Glutamatergic neuron (in vitro differentiated cells): ENCODE measurements at places on chromosomes 11 and 22. TPM values are rescaled to one million over a fixed set of nuclear protein-coding genes. Genes with fewer than 3 reads are reported as not detected.

FOSL1 gene
- not detected for total RNA-seq

DNA sequence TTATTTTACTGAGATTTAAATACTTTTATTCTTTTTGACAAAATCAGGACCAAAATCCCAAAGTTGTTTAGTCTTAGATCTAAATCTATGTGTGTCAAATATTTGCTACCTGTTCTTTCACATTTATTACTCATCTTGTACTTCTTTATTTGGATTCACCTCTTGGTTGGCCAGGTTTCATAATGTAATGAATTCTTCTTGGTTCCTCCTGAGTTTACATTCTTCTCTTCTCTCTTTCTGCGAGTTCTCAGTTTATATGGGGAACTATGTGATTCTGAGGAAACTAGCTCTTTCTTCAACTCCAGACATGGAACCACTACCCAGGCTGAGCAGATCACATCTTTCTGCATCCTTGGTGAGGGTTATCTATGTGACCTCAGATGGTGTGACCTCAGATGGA, 50.2 kb downstream of the EHF start:
- H3K36me3 ChIP-seq: no peaks in the 10 kb centered on the region
- H3K4me1 ChIP-seq: no peaks in the 10 kb centered on the region
- no peaks in the 10 kb centered on the region for H3K27me3 ChIP-seq
- no peak overlapping the region for H3K27ac ChIP-seq

GRCh38 chr22:23754980-23755636, 883 bp upstream of the VPREB3 start:
- H3K36me3 ChIP-seq: no peaks in the 10 kb centered on the region
- H3K4me1 ChIP-seq: peaks cover 2% of the 10 kb centered on the region
- no peak overlapping the region for H3K27ac ChIP-seq
- no peak overlapping the region for H3K4me3 ChIP-seq
- DNase-seq: no peak

DNA sequence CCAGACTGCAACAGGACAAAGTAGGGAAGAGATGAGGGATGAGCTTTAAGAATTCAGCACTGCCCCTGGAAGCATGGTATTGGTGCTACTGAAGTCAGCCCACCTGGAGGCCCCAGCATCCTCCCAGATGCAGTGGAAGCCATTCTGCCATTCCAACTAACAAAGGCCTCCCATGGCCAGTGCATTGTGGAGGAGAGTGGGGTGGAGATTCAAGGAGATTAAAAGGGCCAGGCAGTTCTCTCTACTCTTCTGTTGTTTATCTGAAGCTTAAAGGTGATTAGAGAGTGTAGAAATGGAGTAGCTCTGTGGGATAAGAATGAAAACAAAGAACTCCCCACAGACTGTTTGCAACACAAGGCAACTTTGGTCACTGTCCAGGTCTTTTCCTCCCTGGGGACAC, 24.1 kb upstream of the TSKU start:
- H3K36me3 ChIP-seq: no peaks in the 10 kb centered on the region
- H3K27me3 ChIP-seq: peaks cover 5% of the 10 kb centered on the region
- H3K4me3 ChIP-seq: no peak overlapping the region
- DNase-seq: no peak

DNA sequence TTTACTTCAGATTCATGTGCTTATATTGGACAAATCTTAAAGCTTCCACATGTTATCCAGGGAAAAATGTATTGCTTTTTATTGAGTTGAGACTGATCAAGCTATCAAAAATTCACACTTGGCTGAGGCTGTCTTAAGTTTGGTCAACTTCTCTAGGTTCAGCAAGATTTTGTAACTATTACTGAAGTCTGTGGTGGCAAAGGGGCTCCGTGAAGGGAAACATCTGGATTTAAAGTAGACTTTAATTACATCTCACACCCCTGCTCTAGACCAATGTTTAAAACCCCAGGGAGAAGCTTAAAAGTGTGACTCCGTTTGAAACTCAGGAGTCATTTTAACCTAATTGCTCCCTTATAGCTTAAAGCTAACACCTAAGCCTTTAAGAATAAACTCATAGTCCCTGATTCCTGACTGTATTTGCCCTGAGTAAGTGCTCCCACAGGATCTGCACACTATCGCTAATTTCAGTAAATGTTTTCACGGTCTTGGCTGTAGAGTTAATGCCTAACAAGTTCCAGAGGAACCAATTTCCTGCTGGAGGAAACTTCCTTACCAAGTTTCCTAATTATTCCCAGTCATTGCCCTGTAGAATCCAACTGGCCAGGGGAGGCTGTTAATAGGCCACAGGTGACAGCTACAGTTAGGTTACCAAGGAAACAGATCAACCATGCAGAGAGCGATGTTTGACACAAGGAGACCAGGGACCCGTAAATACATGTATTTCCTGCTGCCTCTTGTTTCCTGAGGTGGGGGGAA, 40.5 kb downstream of the OR10A6 start:
- H3K27ac ChIP-seq: no peak overlapping the region
- no peaks in the 10 kb centered on the region for H3K4me1 ChIP-seq
- DNase-seq: no peak

TBX1 gene
- total RNA-seq: 2.4 TPM

C11orf86 gene
- total RNA-seq: not detected

DNA sequence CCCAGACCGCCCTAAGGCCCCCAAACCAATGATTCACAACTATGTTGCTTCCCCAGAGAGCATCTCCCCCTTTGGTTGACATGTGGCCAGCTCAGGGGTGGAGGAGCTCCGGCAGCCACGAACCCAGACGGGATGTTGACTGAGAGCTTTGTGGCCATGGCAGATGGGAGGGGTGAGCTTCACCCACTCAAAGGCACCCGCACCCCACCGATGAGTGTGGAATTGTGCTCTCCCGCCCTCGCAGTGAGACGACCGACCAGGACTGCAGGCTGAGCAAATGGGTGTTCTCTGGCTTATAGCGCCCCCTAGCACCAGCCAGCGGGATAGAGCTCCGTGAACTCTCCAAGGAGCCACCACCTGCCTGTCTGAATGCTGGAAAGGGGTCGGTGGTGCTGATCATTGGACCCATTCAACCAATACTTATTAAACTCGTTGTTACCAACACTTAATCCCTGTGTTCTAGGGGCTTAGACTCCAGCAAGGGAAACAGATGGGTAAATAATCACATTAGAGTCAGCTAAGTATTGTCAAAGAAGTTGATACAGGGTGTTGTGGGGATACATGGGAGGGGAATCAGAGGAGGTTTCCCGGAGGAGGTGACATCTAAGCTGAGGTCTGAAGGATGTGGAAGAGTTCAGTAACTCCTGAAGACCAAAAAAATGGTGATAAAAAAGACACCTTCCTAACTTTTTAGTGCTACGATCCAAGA, 4.5 kb upstream of the TIMP3 start:
- peaks cover 4% of the 10 kb centered on the region for H3K4me1 ChIP-seq
- H3K4me3 ChIP-seq: no peak overlapping the region
- no peaks in the 10 kb centered on the region for H3K36me3 ChIP-seq
- H3K27ac ChIP-seq: no peak overlapping the region
- DNase-seq: peak; percentile 73

DNA sequence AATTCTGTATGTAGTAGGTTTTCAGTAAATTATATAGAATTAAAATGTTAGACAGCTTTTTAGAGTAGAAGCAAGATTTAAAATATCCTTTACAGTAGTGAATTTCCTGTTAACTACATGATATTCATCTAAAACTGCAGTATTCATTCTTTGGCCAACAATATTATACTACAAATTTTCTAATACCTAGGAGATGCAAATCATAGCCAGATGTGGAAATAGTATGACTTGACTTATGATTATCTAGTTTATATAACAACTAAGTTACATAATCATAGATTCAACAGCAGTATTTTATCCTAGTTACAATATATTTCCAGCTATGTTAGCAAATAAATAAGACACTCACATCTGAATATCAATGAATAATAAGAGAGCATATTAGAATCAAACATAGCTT, 163.2 kb downstream of the MSANTD4 start:
- H3K27ac ChIP-seq: no peak overlapping the region
- H3K36me3 ChIP-seq: no peaks in the 10 kb centered on the region
- no peaks in the 10 kb centered on the region for H3K4me1 ChIP-seq
- no peaks in the 10 kb centered on the region for H3K27me3 ChIP-seq
- DNase-seq: no peak

MS4A6A gene
- not detected for total RNA-seq

- H3K27ac ChIP-seq: no peak overlapping the region
- H3K27me3 ChIP-seq: peaks cover 7% of the 10 kb centered on the region
- no peak overlapping the region for H3K4me3 ChIP-seq
- no peaks in the 10 kb centered on the region for H3K36me3 ChIP-seq
Measured at GRCh38 chr22:44664149-44664548, 37.9 kb upstream of the PRR5 start.

- no peaks in the 10 kb centered on the region for H3K36me3 ChIP-seq
- DNase-seq: no peak
- no peaks in the 10 kb centered on the region for H3K27me3 ChIP-seq
- H3K4me3 ChIP-seq: no peak overlapping the region
- H3K4me1 ChIP-seq: no peaks in the 10 kb centered on the region
- H3K27ac ChIP-seq: no peak overlapping the region
Measured at GRCh38 chr11:39992551-39992950, 1466.9 kb downstream of the LRRC4C start.

DNA sequence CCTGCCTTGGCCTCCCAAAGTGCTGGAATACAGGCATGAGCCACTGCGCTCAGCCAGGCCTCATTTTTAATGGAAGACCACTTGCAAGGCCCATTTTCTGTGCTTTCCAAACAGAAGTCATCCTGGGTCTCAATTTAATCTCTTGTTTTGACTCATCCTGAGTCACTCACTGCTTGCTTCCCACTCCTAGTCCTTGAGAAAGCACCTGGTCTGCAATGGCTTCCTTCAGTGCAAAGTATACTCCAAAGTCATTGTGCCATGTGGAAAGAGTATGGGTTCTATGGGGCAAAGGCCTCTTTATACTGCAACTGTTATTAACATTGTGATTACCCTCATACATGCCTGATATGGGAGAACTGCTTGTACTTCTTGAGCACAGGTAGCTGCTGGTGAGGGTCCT, 18.3 kb upstream of the SLC5A1 start:
- no peak for DNase-seq
- no peak overlapping the region for H3K27ac ChIP-seq

GRM5 gene
- not detected for total RNA-seq

DNA sequence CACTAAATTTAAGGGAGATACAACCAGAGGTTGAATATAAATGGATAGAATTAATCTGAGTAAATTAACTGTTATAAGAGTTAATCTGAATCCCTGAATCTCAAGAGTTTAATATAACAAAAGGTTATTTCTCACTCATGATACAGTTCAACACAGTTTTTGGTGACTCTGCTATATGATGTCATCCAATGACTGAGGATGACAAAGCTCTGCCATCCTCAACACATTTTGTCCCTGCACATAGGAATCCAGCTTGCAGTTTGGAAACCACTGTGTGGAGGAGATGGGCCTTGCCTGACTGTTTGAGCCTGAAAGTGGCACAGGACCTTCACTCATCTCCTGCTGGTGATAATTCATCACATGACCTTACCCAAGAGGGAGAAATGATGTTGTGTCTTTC, 121.0 kb upstream of the MPPED2 start:
- no peak overlapping the region for H3K27ac ChIP-seq
- no peak overlapping the region for H3K4me3 ChIP-seq
- no peaks in the 10 kb centered on the region for H3K27me3 ChIP-seq
- DNase-seq: no peak
- no peaks in the 10 kb centered on the region for H3K36me3 ChIP-seq
- H3K4me1 ChIP-seq: no peaks in the 10 kb centered on the region

DNA sequence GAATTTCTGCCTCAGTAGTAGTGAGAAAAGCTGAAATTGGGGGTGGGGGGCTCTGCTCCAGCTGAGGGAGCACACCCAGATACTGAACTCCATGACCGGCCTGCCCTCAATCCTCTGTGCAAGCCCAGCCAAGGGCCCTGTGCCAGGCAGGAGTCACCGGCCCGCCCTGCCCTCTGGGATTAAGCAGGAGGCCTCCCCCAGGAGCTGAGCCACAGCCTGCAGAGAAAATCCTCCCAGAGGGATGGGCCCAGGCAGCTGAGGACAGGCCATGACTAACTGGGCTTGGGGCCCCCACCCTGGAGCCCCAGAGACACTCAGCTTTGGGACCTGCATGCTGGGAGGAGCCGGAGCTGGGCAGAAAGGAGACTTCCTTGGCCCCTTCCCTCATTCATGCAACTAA, 48.8 kb downstream of the MN1 start:
- no peak for DNase-seq
- H3K27ac ChIP-seq: no peak overlapping the region
- no peaks in the 10 kb centered on the region for H3K36me3 ChIP-seq
- H3K4me3 ChIP-seq: no peak overlapping the region
- H3K27me3 ChIP-seq: peaks cover 7% of the 10 kb centered on the region

DNA sequence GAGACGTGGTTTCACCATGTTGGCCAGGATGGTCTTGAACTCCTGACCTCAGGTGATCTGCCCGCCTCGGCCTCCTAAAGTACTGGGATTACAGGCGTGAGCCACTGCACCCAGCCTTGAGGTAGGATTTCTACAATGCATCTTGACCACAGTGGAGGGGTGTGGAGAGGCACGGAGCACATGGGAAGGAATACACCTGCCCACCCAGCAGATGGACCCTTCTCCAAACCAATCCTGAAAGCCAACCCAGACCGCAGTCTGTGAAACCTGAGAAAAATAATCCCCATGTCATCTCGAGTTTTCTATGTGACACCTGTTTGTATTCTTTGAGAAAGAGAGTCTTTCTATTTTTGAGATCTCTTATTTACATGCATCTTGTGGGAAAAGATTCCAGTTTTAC, 32.5 kb downstream of the LGR4 start:
- H3K27me3 ChIP-seq: peaks cover 6% of the 10 kb centered on the region
- no peak overlapping the region for H3K27ac ChIP-seq
- no peak for DNase-seq

OR51I1 gene
- total RNA-seq: not detected

- no peak for DNase-seq
- H3K36me3 ChIP-seq: no peaks in the 10 kb centered on the region
- H3K4me3 ChIP-seq: no peak overlapping the region
- H3K27ac ChIP-seq: no peak overlapping the region
Measured at GRCh38 chr22:30318799-30319419, 7.8 kb downstream of the TBC1D10A start.

- no peak overlapping the region for H3K27ac ChIP-seq
- no peak overlapping the region for H3K4me3 ChIP-seq
- H3K27me3 ChIP-seq: peaks cover 8% of the 10 kb centered on the region
Measured at GRCh38 chr11:126123686-126124085, 61.0 kb upstream of the CDON start.

GRCh38 chr11:117458275-117459122, 130.8 kb downstream of the CEP164 start:
- DNase-seq: no peak
- no peaks in the 10 kb centered on the region for H3K4me1 ChIP-seq
- peaks cover 6% of the 10 kb centered on the region for H3K27me3 ChIP-seq
- no peak overlapping the region for H3K27ac ChIP-seq
- H3K36me3 ChIP-seq: peaks cover 20% of the 10 kb centered on the region

- no peak for DNase-seq
- no peaks in the 10 kb centered on the region for H3K27me3 ChIP-seq
- H3K4me1 ChIP-seq: peaks cover 17% of the 10 kb centered on the region
- no peak overlapping the region for H3K4me3 ChIP-seq
- H3K36me3 ChIP-seq: no peaks in the 10 kb centered on the region
Measured at GRCh38 chr11:11777897-11778296, 63.9 kb upstream of the USP47 start.
